ENCODE measurements at places on chromosomes 5 and 9. TPM values are rescaled to one million over a fixed set of nuclear protein-coding genes. Genes with fewer than 3 reads are reported as not detected.
A peak's percentile ranks its signal among the peaks of the same experiment; 100 is the strongest.

DNA sequence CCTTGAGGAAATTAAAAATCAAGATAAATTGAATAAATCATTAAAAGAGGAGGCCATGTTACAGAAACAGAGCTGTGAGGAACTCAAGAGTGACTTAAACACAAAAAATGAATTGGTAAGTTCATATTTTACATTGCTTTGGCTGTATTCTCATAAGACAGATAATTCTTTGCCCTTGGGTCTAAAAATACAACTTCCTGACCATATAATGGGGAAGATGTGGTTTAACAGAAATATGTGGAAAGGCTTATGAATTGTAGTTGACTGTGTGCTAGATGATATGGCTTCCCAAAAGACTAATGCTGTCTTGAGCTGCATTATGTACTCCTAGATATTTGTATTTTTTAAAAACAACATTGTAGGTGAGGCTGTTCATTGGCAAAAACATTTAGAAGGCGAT, 33.1 kb downstream of the CNTRL start:
- ATAC-seq = no peak

DNA sequence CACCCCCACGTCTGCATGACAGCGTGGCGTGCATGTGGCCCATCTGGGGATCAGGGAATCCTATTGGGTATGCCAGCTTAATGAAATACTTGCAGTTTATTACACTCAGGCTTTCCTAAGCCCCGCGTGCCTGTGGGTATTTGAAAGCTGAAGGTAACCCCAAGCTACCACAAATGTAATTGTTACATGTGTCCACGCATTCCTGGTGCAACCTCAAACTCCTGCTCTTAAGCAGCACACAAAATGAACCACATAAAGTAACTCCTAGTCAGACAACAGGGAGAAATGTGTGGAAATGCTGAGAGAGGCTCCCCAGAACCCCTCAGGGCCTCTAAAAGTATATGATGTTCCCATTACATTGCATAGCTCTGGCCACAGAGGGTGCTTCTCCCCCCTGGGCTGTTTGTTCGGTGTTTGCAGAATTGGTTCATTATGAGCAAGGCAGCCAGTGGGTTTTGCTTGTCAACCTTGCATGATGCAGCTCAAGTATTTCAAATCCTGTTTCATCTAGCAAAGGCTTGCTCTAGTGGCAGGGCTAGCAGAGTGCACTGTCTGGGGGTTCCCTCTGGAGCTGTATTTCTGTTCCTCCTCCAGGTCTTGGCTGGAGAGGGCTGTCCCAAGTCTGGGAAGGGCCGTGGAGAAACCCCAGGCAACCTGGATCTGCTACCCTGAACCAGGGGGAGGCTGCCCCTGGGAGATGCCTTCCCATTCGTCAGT, 1.8 kb upstream of the DCANP1 start:
- no peak for ATAC-seq

The PCA3 gene
- not detected for total RNA-seq

DNA sequence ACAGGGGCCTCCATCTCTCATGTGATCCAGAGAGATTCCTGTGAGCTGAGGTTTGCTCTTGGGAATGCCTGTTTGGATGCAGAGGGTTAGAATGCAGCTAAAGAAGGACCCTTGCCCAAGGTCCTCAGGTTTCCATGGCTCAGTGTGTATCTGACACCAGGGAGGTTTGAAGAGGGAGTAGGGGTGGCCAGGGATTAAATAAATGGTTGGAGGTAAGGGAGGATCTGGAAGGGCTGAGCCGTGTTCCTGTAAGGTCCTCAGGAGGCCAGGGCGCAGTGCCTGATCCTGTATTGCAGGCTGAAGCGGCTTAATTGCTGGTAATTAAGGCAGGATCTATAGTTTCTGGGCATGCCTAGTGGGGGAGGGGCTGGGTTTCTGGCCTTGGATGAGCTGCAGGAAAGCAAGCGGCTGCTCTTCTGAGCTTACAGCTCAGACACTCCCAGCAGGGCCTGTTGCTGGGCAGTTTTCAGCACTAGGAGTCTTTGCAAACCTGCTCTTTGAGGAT, 41.5 kb upstream of the MAP1B start:
- no peak for ATAC-seq

The SPEF2 gene
- total RNA-seq = 1.6 TPM

DNA sequence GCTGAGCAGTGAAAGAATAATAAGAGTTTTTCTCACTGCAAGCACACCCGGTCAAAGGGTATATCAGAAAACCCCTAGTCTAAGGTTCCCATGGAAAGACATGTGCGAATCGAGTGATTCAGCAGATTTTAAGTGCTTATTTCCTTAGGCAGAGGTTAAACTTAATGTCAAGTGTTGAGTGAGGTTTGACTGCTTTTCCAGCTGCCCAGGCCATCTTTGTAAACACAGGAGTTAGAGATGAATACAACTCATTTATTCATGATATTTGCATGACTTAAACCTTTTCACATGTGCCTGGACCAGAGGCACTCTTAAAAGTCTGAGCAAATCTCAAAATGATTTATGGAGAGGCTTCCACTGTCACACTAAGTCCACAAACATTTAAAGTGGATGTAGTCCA, 137.8 kb upstream of the RGMB start:
- ATAC-seq = no peak

DNA sequence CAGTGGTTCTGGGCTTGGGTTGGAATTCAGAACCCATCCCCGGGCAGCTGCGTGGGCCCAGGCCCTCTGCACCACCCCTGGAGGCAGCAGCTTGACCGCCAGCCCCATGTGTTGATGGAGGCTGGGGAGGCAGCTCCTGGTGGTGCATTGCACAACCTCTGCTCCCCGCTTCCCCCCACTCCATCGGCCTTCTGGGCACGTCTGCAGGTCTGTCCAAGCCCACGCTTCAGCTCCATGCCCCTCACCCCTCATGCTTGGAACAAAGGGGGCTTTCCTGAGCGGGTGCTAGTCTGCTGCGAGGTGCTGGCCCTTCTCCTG, 1.4 kb downstream of the NCS1 start:
- ATAC-seq = no peak

DNA sequence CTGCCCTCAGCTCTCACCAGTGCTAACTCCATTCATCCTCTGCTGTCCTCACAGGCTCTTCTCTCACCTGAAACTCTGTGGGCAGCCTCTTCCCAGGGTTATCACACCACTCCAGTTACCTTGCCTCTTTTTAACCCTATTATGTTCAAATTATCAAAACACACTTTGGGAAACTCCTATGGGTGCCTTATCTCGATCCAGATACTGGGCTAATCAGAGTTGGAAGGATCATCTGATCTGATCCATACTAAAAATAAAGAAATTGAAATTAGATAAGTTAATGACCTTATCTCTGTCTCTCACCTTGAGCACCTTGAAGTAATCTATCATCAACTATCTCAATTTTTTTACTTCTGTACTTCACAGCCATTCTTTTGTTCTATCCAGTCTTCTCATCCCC, 300.5 kb upstream of the ISL1 start:
- no peak for ATAC-seq

The PCDHB3 gene
- total RNA-seq = 0.52 TPM

DNA sequence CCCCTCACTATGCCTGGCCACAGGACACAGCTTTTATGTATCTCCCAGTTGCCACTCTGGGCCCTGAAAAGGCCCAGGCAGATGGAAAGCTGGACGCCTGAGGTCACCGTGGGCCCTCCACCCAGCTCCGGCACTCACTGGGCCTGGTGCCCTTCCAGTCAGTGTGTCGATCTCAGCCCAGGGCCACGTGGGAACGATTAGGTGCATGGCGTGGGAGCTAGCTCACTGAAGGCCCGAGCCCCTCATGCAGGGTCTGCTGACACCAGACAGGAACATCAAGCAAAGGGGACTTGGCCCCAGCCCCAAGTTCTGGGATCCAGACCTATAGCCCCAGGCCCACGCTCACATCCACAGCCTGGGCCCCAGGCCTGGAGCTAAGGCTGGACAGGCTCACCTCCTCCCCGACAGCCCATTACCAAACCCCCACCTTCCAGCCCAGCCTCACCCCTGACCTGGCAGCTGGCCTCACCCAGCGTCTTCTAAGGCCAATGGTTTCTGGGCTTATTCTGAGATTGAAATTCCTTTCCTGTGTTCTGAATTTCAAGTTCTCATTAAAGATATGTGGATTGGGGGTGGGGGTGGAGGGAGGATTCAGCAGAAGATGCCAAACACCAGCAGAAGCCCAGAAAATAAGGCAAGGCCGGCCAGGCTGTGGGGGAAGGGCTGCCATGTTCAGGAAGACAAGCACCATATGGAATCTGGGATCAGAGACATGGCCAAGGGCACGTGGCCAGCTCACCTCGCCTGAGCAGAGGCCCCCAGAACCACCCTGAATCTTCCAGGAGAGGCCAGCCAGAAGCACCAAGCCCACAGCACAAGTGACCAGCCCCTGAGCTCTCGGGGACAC, 74.5 kb downstream of the ADAMTS2 start:
- ATAC-seq = no peak

The SLC36A2 gene
- total RNA-seq = not detected

DNA sequence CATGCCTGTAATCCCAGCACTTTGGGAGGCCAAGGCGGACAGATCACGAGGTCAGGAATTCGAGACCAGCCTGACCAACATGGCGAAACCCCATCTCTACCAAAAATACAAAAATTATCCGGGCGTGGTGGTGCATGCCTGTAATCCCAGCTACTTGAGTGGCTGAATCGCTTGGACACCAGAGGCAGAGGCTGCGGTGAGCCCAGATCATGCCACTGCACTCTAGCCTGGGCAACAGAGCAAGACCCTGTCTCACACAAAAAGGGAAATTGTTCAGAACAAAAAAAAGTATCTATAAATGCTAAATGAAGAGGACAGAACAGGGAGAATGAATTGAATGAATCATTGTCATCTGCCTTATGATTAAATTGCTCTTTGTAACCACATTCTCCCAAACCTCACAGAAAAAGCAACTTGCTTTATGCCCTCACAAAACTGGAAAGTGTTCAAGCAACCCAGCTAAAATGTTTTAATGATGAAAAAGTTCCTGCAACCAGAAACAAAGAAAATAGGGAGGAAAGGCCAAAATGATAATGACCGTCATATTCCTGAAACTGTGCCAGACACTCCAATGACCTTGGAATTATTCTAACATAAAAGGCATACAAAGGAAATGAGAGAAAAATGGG, 83.7 kb downstream of the SERINC5 start:
- no peak for ATAC-seq

The CARD6 gene
- 15.9 TPM for total RNA-seq

DNA sequence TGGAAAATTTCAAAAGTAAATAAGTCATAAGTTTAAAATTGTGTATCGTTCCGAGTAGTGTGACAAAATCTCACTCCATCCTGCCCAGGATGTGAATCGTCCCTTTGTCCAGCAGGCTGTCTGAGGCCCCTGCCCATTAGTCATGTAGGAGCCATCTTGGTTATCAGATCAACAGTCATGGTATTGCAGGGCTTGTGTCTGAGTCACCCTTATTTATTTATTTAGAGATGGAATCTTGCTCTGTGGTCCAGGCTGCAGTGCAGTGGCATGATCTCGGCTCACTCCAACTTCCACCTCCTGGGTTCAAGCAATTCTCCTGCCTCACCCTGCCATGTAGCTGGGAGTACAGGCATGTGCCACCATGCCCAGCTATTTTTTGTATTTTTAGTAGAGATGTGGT, 30.2 kb downstream of the ITGA2 start:
- ATAC-seq = no peak

The MTRR gene
- 24.6 TPM for total RNA-seq

DNA sequence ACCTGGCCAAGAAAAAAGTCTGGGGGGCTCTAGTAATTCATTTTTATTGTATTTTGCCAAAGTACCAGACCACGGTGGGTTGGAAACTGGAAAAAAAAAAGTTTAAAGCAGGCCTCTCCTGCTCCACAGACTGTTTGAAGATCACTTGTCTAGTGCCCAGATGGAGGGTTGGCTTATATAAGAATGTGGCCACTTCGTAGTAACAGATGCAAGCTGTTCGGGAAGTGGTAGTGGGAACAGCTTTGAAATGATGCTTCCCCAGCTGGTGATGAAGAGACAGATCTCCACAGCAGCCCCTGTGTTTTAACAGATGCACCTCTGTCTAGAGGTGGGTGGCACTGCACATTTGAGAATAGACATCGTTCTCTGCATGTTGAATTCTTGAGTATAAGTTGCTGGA, 54.3 kb upstream of the DMRT3 start:
- ATAC-seq = no peak

GRCh38 chr5:154315756-154316155, 125.2 kb downstream of the GALNT10 start:
- ATAC-seq = no peak

The MLLT3 gene
- total RNA-seq = 7.9 TPM

- no peak for ATAC-seq
Observed at GRCh38 chr5:74390822-74391221, 249.7 kb downstream of the ENC1 start.

The ICE1 gene
- total RNA-seq = 10.8 TPM

DNA sequence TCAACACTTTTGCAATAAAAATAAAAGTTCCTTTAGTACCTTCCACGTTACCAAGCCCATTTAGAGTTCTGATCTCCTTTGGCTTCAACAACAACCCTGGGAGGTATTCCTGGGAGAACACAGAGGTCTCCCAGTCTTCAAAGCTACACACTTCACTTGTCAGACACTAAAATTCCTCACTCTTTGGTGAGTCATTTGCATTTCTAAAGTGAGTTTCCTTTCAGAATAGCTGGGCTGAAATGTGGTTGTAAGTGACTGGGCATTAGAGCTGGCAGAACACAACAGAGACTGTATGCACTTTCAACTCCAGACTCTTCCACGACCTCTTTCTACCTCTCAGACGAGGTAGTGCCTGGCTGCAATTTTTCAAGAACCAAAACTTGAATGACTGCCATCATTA, 11.5 kb upstream of the F2RL1 start:
- ATAC-seq = peak; percentile 14

DNA sequence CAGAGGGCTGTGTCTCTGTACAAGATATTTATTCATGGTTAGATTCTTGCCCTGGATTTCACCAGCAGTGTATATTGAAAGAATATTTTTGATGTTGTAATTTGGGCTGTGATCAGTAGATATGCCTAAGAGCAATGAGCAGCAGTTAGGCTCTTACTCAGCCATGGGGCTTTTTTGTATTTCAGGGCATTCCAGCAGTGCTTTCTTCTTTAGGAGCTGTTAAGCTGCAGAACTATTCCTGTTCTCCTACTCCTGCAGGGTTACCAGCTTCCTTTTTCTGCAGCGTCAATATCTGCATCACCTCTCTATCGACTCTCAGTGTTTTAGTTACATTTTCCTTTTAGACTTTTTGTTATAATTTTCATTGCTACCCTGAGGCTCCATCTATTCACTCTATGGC, 206.2 kb downstream of the SLCO4C1 start:
- ATAC-seq = no peak
